ENCODE measurements at places on chromosomes 5 and 9.

DNA sequence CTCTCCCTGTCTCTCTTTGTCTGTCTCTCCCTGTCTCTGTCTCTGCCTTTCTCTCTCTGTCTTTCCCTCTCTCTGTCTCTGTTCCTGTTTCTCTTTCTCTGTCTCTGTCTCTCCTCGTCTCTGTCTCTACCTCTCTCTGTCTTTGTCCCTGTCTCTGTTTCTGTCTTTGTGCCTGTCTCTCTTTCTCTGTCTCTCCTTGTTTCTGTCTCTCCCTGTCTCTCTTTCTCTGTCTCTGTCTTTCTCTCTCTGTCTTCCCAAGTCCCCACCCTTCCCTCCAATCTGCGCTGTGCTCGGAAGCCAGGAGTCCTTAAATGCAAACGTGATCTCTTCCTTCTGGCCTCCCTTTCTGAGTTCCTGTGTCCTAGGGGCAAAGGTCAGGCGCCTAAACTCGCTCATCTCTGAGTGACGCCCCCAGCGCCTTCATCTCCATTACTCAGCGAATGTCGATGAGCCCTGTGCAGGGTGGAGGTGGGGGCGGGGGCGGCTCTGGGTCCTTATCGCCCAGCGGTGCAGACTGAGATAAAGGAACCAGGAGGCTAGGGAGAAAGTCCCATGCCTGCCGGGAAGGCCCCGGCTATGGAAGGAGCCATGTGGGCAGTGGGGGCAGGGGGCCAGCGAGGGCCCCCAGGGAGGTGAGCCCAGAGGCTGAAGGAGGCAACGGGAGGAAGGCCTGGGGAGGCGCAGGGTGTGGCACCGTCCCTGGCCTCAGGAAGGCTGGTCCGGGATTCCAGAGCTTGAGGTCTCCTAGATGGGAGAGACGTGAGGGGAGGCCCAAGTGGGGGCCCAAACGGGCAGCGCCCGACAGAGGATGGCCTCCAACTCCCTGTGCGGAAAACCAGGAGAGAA is 1.5 kb upstream of the SLC6A19 start:
- no peak for DNase-seq

GRCh38 chr9:38233343-38233742 is 159.2 kb upstream of the ALDH1B1 start:
- DNase-seq = peak; percentile 22

GRCh38 chr5:67643536-67643935 is 446.9 kb upstream of the CD180 start:
- no peak for DNase-seq

- no peak for DNase-seq
These were observed 25.9 kb upstream of the MEGF9 start for GRCh38 chr9:120740132-120740531.

GRCh38 chr5:62167561-62168057 is 138.4 kb upstream of the KIF2A start:
- DNase-seq = peak; percentile 1

DNA sequence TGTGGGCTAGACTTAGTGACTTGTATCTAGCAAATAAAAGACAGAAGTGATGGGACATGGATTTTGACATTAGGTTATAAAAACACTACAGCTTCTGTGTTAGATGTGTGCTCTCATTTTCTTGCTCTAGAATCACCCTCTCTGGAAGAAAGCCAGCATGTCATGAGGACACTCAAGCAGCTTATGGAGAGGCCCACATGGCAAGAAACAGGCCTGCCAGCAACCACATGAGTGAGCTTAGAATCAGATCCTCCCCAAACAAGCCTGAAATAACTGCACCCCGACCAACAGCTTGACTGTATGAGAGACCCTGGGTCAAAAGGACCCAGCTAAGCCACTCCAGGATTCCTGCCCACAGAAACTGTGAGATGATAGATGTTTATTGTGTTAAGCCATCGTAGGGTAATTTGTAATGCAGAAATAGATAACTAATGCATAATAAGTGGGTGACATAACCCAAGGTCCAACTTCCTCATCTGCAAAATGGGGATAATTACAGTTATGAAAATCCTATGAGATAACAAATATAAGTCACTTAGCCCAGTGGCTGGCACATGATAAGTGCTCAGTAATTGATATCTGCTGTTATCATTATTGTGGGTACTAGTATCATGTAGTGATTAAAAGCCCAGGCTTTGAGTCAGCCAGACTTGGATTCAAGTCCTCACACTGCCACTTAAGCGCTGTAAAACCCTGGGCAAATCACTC is 86.5 kb downstream of the KLHL3 start:
- no peak for DNase-seq

- DNase-seq = no peak
These were observed 240.0 kb upstream of the SLC24A2 start for GRCh38 chr9:20028849-20029231.

DNA sequence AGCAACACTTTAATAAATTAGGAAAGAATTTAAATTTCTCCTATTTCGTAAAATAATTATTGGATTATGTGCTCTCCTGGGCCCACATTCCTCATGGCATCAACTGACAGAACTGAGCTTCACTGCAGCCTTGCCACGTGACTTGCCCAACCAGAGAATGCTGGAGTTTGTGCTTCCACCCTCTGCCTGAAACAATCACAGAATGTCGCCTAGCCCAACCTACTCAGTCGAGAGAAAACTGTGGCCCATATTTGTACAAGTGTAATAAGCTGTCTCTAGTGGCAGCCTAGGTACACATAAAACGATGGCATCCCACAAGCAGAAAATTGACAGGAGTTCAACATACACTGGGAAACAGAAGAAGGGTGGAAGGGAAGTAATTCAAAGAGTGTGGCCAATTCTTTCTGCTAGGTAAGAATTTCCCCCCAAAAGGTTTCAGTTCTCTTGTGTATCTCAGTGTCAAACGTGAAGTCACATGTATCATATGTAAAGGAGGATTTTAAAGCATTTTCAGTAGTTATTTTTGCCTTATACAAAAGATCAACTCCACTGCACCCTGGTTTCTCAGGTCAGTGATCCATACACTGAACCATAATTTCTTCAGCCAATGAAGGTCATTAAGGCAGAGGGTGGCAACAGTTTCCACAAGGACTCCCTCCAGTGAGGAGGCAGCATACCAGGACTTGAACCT is 41.7 kb downstream of the ZNF608 start:
- no peak for DNase-seq

DNA sequence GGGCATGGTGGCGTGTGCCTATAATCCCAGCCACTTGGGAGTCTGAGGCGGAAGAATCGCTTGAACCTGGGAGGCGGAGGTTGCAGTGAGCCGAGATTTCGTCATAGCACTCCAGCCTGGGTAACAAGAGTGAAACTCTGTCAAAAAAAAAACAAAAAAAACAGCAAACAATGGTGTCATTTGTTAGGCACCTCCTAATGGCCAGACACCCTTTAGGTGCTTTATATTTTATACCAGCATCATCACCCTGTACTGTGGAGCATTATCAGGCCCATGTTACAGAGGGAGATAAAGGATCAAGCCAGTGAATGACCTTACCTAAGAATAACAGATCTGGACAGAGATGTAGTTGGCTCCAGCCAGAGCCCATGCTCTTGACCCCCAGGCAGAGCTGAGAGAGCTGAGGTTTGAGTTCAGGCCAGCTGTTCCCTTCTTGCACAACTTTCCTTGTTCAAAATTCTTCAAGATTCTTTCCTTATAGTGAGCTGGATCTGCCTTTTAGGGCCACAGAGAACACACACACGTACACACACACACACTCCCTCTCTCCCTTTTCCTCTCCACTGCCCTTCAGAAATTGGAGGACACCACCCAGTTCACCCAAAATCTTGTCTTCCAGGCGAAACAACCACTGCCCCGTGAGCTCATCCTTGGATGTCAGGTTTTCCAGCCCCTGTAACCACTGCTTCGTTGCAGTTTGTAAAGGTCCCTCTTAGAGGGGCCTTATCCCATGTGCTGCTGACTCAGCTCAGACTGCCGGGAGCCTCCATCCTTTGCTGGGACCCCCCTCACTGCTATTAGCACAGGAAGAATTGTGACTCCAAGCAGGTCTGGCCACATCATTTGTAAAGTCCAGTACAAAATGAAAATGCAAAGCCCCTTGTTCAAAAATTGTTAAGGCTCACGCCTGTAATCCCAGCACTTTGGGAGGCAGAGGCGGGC is 10.4 kb upstream of the PTGES start:
- no peak for DNase-seq

- no peak for DNase-seq
These were observed 7.2 kb downstream of the FBXO38 start for GRCh38 chr5:148390914-148391313.

GRCh38 chr5:170273968-170274710 is 23.4 kb downstream of the LCP2 start:
- peak; percentile 86 for DNase-seq

GRCh38 chr9:97518166-97518908 is 16.9 kb downstream of the TMOD1 start:
- DNase-seq = no peak

DNA sequence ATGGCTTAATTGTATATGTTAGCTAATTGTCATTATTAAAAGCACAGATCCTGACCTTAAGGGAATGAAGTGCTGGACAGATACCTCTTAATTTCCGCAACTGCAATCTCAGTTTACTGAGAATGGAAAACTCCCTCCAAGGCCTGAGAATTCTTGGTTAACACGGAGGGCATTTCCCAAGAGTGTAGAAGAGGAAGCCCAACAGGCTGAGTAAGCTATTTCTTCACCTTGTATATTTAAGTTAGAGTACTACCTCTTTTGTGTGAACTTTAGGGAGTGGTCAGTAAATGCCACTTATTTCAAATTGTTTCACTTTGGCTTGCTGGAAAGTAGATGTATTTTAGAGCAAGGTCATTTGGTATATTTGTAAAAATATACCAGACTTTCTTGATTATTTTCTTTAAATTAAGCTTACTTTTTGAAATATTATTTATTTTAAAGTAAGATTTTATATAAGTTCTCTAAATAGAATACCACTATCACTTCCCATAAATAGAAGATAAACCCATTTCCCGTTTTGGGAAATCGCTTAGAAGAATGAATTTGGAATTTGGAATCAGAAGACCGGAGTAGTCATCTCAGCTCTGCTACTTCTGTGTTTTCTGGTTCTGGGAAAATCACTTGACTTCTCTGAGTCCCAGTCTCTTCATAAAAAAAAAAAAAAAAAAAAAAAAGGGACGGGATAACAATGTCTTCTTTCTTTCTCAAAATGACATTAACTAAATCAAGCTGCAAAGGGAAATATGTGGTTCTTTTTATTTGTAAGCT is 26.0 kb upstream of the C9orf72 start:
- DNase-seq = no peak

GRCh38 chr9:96021551-96022444 is 146.3 kb downstream of the ERCC6L2 start:
- no peak for DNase-seq

GRCh38 chr5:132754947-132755346 is 7.7 kb downstream of the CCNI2 start:
- DNase-seq = no peak

DNA sequence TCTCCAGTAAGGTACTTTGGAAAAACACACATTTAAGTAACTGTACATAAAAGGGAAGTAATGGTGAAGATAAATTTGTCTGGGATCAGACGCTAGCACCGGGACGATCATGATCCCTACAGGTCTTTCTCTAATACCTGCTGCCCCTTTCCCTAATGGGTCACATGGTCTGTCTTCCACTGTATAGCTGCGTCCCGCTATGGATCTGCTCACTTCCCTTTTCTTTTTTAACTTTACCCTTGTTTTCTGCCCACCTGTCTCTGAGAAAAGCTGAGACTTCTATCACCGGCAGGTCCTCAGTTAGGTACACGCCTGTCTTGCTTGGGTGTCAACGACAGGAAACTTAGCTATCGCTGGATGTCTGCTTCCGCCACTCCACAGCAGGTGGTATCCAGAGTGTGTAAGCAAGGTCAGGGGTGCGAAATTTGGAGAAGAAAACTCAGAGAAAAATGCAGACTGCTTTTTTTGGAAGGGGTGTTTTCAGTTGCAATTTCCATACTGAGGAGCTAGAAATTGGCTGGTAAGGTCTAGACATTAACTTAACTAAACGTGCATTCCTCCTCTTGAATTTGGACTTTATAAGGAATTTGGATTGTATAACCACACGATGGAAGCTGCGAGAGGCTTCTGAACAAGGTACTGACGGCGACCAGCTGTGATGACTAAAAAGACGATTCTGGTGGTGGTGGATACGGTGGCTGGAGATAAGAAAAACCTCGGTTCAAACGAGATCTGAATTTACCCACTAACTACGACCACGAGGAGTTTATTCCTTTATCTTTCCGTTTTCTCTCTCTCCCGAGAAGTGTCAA is 1.1 kb upstream of the ICE1 start:
- peak; percentile 2 for DNase-seq

DNA sequence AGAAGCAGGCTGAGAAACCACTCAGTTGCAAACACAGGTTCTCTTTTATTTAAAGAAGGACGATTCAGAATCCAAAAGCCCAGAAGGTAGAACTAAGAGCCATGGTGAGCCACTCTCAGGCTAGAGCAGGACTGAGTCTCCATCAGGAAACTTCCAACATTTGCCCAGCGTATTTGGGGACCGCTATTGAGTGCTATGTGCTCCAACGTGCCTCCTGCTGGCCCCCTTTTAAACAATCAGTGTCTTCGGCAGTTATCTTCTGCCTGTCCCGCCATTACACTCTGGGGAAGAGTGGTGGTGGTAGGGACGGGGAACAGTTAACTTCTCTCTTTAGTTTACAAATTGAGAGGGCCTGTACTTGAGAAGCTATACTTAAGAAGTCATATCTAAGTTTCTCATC is 78.1 kb downstream of the DENND1A start:
- DNase-seq = no peak

DNA sequence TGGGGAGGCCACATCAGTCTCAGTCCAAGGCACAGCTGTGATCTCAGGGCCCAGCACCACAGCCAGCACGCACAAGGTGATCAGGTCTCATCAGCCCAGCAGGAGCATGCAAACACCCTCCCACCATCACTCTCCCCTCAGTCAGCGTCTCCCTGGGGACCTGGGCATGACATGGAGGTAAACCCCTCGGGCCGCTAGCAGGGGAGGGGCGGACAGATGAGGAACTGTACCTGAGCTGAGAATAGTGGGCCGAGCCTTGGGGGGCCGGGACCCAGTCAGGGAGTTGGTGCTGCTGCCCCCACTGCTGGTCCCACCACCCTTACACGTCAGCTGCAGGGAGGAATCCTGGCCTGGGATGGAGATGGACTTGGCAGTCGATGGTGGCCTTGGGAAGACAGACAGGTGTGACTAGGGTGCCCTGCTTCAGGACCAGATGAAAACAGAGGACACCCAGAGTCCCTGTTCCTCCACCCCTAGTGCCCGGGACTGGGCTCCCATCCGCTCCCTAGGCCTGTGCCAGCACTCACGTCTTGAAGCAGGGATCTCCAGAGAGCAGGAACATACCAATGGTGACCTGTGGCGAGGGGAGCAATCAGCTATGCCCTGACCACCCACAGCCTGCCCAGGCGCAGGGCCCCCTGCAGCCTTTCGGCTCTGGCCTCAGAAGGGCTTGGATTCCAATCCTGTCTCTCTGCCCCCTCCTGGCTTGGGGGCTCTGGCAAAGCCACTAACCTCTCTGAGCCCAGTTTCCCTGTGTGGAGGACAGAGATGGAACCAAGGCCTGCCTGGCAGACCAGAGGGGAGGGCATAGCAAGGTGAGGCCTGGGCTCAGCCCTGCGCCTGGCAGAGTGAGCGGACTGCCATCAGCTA is 10.4 kb upstream of the DPM2 start:
- DNase-seq = no peak

DNA sequence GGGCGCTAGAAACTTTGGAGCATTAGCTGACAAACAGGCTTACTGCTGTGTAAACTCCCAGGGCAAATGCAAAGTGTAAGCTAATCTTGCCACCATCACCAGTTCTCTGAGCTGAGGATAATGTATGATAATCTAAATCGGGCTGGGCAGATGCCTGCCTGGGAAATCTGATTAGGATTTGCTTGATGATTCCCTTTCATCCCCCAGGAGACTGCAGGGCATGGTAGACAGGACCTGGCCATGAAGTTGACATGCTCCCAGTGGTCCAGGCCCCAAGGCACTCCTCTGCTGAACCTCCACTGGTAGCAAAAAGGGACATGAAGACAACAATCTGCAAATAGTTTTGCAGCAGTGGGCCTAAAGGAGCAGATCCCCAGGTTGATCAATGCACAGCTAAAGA is 317.5 kb downstream of the SPOCK1 start:
- no peak for DNase-seq

Measured in COR-L47 (cell line).